ENCODE measurements at places on chromosomes 6 and 20. TPM values are rescaled to one million over a fixed set of nuclear protein-coding genes. Genes with fewer than 3 reads are reported as not detected.

DNA sequence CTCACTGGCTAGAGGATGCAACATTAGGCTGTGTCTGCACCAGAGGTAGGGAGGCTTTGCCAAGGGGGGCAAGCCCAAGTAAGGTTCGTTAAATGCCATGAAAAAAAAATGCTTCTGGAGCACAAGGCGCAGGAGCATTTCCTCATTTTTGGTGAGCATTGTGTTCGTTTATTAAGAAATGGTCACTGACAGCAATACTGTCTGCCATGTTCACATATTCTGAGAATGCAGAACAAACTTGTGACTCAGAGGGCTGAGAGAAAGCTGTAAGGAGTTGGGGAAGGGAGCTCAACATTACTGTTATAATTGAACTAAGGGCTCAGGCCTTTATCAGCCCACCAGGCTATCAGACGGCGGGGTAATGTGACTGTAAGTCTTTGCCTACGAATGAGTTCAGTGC is 465.4 kb upstream of the BTBD3 start:
- DNase-seq: no peak

DNA sequence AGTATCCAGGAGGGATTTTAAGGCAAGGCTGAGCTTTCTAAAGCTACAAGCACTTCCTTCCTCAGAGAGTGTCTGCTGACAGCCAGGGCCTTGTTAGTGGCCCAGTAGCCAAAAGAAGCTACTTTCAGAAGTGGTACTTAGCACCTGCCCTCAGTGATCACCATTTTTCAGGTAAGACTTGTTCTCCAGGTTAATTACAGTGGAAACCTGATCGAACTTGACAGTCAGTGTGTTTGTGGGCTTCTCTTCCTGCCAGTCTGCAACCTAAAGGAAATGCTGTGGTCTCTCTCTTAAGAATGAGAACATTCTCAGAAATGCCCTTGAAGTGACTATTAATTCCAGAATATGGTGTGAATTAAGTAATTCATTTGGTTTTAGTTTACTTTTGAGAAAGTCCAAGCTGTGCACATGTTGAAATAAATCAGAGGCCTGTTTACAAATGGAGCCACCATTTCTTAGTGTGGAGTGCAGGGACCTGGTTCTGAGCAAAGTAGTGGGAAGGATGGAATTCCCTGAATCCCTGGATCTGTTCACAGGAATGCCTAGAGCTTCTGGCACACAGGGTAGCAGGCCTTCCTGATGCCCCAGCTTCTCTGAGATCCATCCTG is 185.3 kb upstream of the AGPAT4 start:
- DNase-seq: no peak

- no peak for DNase-seq
Measured at GRCh38 chr6:126650931-126651330, 311.0 kb downstream of the CENPW start.

DNA sequence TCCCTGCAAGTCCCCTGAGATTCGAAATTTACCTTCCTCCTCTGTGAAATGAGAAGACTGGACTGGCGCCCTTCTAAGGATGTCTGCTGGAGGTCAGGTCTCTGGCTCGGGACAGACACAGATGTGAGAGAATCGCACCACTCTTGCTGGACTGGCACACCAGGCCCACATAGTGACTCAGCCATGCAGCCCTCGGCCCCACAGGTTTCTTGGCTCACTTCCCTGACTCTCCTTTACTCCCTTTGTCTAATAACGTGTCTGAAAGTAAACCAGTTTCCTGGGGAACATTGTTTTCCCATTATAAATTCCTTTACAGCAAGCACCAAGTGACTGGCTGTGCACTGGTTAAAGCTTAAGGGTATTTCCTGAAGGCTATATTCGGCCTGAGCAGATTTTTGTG is 106.7 kb upstream of the PLEKHG1 start:
- peak; percentile 68 for DNase-seq

DNA sequence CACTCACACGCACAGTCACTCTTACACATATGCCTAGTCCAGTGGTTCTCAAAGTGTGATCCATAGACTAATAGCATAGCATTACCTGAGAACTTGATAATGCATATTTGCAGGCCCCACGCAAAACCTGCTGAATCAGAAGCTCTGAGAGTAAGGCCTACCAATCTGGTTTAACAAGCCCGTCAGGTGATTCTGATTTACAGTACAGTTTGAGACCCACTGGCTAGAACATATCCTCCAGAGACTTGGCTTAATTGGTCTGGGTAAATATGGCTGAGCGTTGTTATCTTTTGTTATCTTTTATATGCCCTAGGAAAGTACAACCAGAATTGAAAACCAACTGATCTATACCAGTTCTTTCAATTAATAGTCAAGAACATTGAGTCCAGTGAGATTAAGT is 9.6 kb downstream of the TSPYL4 start:
- no peak for DNase-seq

The TMX4 gene
- total RNA-seq: 50.7 TPM
